WTC11 (cell line): ENCODE measurements at places on chromosomes 1 and 21. TPM values are rescaled to one million over a fixed set of nuclear protein-coding genes. Genes with fewer than 3 reads are reported as not detected.

The TINAGL1 gene
- 7.2 to 8.4 TPM (median 8.4 TPM) in 3 replicates for total RNA-seq

The SLC16A4 gene
- 0.11 to 0.30 TPM (median 0.28 TPM) in 3 replicates for total RNA-seq

The TAF5L gene
- 17.9 to 23.8 TPM (median 18.9 TPM) in 3 replicates for total RNA-seq

The OBSCN gene
- total RNA-seq = 38.8 to 47.7 TPM (median 47.5 TPM) in 3 replicates

The NPHP4 gene
- 10.6 to 16.8 TPM (median 12.0 TPM) in 3 replicates for total RNA-seq

The PCP4L1 gene
- total RNA-seq = 0.92 to 1.2 TPM (median 1.1 TPM) in 3 replicates

The SAMSN1 gene
- total RNA-seq = 1.0 to 1.3 TPM (median 1.2 TPM) in 3 replicates

The CELA2A gene
- total RNA-seq = 0.83 to 1.1 TPM (median 1.1 TPM) in 3 replicates

The DHRS3 gene
- 37.6 to 37.9 TPM (median 37.7 TPM) in 3 replicates for total RNA-seq

The ACTL8 gene
- 0.80 to 1.6 TPM (median 0.87 TPM) in 3 replicates for total RNA-seq
